ENCODE measurements at places on chromosomes 1 and 21.

GRCh38 chr1:20194224-20194623 is 7.9 kb upstream of the PLA2G2C start:
- peak; percentile 88 for DNase-seq

- DNase-seq, result no peak
Observed at GRCh38 chr1:29973406-29973805, 737.1 kb downstream of the PTPRU start.

- peak; percentile 99 for DNase-seq
Observed at GRCh38 chr1:209805875-209806760, at the start of gene IRF6. Gene IRF6 (minus strand): TSS chr1:209806142. CDS start chr1:209801413, 4,729 bp downstream.

DNA sequence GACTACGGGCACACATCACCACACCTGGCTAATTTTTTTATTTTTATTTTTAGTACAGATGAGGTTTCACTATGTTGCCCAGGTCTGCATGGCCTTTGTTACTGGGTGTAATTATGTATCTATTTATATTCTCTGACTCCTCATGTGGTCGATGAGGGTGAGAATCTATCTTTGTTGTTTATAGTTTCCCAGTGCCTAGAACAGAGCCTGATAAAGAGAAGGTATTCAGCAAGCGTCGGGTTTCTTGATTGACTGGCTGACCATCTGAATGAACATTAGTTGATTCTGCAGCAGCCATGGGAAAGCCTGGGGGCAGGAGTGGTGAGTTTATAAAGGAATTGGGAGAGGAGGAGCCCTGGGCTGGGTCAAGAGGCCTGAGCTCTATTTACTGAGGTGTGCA is 28.5 kb downstream of the SERINC2 start:
- no peak for DNase-seq

- DNase-seq, result no peak
Observed at GRCh38 chr1:228268881-228269265, 61.0 kb downstream of the OBSCN start.

- no peak for DNase-seq
Observed at GRCh38 chr1:241356187-241356518, 852 bp downstream of the RGS7 start.

GRCh38 chr1:226675715-226676357 is 63.2 kb downstream of the ITPKB start:
- no peak for DNase-seq

Measured in mammary epithelial cell (primary cell).